ENCODE measurements at places on chromosomes 1 and 21.

- no peak for DNase-seq
These were observed 812.6 kb upstream of the ADGRL4 start for GRCh38 chr1:79819140-79819539.

GRCh38 chr1:83769594-83770318, 229.2 kb downstream of the TTLL7 start:
- no peak for DNase-seq

- DNase-seq: peak; percentile 5
These were observed 205.3 kb upstream of the C1orf174 start for GRCh38 chr1:4105300-4105880.

GRCh38 chr1:115089420-115090185, at the start of gene TSPAN2:
TSS of gene TSPAN2 (minus strand) at chr1:115089503. CDS start at chr1:115089432, 71 bp downstream.
- peak; percentile 76 for DNase-seq

- DNase-seq: no peak
These were observed 655.0 kb upstream of the CAMK1G start for GRCh38 chr1:208928349-208929010.

- peak; percentile 38 for DNase-seq
These were observed 46.9 kb downstream of the IER5 start for GRCh38 chr1:181135437-181135731.

DNA sequence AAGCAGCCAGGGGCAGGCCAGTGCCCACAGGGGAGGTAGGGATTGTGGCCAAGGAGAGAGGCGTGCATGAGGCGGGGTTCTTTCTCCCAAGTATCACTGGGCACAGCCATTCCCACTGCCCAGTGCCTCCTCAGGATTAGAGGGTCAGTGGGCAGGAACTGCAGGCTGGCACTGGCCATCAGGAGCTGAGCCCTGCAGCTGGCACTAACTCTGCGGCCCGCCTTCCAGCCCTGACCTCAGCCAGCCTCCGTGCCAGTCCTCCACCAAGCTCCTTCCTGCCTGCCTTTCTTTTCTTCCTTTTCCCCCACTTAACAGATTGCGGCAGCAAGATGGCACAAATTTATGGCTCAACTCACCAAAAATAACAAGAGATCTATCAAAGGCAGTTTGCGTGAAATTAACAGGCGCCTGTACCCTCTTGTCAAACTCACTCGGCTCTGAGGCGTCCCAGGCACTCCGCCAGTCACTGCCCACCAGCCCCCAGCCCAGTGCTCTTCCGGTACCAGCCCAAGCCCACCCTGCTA, 11.1 kb downstream of the ADGRB2 start:
- DNase-seq: no peak

GRCh38 chr1:207302618-207303393, 18.7 kb upstream of the CD55 start:
- no peak for DNase-seq

DNA sequence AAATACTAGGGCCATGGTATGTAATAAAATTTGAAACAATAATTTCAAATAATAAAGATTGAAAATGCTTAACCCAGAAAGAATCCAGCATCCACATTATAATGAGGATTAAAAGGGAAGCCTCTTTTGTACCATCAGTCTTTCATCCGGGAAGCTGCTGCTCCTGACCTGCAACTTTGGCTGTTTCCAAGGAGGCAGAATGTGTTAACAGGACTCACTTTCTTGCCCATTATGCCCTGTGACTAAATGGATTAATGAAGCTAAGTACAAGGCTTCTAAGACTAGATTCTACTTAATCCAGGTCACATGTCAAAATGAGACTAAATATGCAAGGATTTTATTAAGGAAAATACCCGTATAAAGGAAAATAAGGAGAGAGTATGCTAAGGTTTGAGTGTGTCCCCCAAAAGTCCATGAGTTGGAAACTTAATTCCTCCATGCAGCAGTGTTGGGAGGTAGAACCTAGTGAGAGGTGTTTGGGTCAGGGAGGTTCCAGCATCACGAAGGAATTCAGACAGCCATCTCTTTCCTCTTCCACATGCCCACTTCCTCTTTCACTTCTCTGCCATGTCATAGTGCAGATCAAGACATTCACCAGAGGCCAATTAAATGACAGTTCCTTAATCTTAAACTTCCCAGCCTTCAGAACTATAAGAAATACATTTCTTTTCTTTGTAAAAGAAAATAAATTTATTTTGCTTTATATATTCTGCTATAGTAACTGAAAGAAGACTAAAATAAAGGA, 27.7 kb downstream of the FMO2 start:
- no peak for DNase-seq

DNA sequence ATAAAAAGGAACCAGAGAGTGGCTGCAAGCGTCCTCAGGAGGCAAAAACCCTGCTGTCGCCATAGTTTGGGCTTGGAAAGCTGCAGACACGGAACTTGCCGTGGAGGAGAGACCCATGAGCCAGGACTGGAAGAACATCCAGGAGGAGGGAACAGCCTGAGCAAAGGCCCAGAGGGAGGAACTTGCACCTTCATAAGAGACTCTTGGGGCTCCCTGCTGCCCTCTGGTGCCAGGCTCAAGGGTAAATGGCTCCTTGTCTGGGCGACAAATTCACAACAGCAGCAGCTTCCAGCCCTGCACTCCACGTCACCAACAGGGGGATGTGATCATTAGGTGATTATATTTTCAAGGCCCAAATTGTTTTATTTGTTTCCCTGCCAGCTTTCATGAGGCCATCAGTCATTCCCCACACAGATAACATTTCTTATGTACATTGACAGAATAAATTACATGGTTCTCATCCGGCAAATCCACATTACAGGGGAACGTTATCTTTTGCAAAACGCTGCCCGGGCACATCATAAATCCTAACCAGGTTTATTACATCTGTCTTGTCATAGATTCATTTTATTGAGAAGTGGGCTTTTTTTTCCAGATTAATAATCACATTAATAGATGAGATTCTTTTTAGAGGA, 143.0 kb upstream of the GRIK3 start:
- DNase-seq: no peak

- no peak for DNase-seq
These were observed 719 bp upstream of the PARS2 start for GRCh38 chr1:54764922-54765561.

GRCh38 chr1:7898962-7899361, 41.7 kb downstream of the TNFRSF9 start:
- no peak for DNase-seq

- DNase-seq: no peak
These were observed 35.5 kb downstream of the CDC14A start for GRCh38 chr1:100387657-100388350.

DNA sequence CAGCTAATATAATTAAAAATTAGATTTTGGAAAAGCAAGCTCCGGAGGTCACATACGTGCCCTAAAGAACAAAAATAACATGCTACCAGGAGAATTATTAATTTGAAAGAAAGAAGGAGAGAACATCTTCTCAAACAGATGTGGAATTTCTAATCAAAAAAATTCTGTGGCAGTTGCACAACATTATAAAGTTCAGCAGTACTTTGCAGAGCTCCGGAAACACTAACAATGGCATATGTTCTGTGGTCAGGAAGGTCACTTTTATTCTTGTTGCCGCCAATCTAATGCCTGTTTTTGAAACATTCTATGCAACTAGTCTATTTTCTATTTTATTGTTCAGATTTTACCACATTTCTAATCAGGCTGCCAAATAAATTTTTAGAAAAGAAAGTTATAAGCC, 186.8 kb downstream of the SMYD3 start:
- DNase-seq: no peak

GRCh38 chr1:99705385-99705784, 59.5 kb downstream of the PALMD start:
- no peak for DNase-seq

GRCh38 chr1:116842654-116843053, 67.1 kb upstream of the PTGFRN start:
- DNase-seq: no peak

DNA sequence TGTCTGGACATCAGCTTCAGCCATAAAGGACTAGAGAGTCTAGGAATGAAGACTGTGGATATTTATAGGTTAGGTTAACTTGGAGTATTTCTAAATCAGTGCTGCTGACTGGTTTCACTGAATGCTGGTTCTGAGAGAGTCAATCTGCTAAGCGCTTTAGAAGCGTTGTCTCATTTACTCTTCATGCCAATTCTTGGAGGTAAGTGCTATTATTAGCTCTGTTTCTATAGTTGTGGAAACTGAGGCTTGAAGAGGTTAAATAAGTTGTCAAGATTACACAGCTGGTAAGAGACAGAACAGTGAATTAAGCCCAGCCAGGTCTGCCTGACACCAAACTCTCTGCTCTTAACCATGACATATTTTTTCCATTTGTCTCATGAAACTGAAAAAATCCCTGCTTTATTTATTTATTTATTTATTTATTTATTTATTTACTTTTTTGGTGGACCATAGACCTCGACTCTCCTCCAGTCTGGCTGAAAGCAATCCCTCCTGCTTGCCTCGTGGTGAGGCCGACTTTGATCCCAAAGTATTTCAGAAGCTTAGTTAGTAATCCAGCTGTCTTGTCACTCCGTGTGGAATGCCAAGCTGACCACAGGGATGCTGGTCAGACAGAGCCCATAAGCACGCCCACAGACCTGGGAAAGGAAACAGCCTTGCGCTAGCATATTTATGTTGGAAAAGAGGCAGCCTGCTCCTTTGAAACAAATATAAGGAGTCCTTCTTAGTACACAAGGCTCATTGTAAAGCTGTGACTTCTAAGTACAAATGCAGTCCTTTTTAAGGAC, 16.9 kb downstream of the NTMT2 start:
- DNase-seq: no peak

- DNase-seq: no peak
These were observed 10.8 kb downstream of the NTMT2 start for GRCh38 chr1:170156594-170156993.

- no peak for DNase-seq
These were observed 4.6 kb upstream of the FAM167B start for GRCh38 chr1:32242341-32242851.

DNA sequence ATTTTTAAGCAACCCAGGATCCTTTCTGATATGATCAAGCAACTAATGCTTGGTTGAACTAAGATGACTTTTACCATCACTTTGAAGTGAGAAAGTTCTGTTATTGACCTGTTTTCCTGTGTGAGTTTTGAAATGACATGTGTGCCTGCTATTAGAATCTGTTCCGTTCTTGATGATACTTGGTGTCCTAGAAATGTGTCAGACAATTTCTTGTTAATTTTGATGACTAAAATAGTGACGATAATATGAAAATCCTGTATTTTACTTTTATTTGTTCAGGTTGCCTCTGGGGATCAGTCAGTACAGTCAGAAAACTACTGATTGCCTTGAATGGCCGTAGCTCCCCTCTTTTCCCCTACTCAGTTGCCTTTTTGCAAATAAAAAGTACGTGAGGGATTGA, 228.0 kb downstream of the RYR2 start:
- DNase-seq: no peak

GRCh38 chr1:117433943-117434342, 66.7 kb downstream of the MAN1A2 start:
- DNase-seq: no peak

GRCh38 chr1:206653715-206654459, 18.6 kb downstream of the DYRK3 start:
- no peak for DNase-seq

- peak; percentile 52 for DNase-seq
These were observed 148.7 kb downstream of the ADSS2 start for GRCh38 chr1:244302876-244303609.

DNA sequence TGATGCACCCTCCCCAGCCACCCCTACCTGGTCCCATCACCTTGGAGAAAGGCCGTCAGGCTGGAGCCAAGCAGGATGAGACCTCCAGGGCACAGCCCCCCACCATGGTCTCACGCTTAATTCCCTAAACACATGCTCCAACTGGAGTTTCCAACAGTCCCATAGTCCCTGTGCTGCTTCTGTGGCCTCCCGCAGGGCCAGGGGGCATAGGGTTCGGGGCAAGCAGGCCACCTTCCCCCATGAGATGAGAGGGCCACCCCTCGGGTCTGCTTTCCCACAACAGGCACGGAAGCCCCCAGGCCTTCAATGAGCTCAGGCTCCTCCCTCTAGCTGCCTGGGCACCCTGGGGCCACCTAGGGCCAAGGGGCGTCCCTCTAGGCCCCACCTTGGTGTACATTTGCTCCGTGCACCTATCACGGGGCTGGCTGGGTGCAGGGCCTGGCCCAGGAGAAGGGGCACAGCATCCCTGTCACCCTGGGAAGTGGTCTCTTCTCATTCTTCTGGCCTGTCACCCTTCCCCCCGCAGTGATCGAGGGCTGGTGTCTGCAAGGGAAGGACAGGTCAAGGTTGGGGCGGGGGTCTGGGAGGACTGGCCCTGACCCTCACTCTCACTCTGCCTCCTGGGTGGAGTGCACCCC, 42.4 kb downstream of the TRIM11 start:
- DNase-seq: no peak

- DNase-seq: no peak
These were observed 161.3 kb downstream of the TGFBR3 start for GRCh38 chr1:91724644-91725043.

DNA sequence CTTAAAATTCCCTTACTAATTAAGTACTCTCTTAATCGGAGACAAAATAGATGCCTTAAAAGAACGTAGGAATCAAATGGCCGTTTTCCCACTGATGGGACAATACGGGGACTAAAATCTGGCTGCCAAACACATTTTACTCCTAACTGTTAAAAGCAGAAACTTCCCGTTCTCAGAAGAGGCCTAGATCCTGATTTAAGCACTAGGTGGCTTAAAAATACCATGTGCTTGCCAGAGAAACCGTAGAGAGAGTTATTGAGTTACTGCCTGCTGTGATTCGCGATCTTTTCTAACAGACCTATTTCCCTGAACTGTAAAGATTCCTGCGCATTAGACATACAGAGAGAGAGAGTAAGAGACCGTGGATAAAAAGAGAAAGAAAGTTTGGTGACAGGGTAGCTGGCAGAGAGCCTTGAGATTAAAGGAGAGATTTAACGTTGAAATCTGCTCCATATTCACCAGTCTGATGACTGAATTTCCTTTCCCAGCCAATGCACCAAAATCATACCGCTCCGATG, 54.4 kb upstream of the STUM start:
- no peak for DNase-seq

- no peak for DNase-seq
These were observed 122.7 kb upstream of the FAM78B start for GRCh38 chr1:166289309-166290050.

GRCh38 chr21:34736116-34736874, 67.5 kb downstream of the CLIC6 start:
- no peak for DNase-seq

GRCh38 chr1:201042779-201043461, 19.4 kb upstream of the KIF21B start:
- peak; percentile 88 for DNase-seq

DNA sequence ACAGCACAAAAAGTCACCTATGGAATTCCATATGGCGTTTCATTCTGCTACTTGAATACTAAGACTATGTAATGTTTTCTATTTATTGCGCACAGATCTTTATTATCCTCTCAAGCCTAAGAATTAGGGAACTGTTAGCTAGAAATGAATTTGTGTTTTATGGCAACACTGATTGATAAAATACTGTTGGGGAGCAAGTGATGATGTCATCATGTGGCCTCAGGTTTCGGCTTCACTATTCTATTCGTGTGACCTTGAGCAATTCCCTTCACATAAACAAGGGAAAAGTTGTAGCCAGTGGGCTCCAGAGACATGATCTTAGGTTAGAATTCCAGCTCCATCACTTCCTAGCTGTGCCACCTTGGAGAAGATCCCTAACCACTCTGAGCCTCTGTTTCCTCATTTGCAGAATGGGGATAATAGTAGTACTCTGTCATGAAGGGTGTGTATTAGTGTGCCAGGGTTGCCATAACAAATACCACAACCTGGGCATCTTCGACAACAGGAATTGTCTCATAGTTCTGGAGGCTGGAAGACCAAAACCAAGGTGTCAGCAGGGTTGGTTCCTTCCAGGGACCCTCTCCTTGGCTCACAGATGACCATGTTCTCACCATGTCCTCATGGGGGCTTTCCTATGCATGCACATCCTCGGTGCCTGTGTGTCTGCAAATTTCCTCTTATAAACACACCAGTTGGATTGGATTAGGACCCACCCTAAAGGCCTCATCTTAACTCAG, 371.2 kb downstream of the RRAGC start:
- no peak for DNase-seq
